ENCODE measurements at places on chromosomes 5 and 9.

DNA sequence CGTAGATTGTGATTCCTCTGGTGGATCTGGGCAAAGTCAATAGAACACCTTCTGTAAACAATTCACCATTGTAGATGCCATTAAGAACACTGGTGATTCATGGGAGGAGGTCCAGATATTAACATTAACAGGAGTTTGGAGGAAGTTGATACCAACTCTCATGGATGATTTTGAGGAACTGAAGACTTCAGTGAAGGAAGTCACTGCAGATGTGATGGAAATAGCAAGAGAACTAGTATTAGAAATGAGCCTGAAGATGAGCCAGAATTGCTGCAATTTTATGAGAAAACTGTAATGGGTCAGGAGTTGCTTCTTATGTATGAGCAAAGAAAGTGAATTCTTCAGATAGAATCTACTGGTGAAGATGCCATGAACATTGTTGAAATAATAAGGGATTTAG lies 26.9 kb downstream of the TCERG1 start:
- DNase-seq: no peak

GRCh38 chr9:131410044-131410491 lies 16.2 kb downstream of the PRRC2B start:
- no peak for DNase-seq

- DNase-seq: no peak
These were observed 30.6 kb downstream of the PLPP7 start for GRCh38 chr9:131320031-131320685.

- DNase-seq: peak; percentile 80
These were observed at the start of gene MAP3K1 for GRCh38 chr5:56814963-56815657. Gene MAP3K1, plus strand, starts transcription at chr5:56815549. Its CDS starts 25 bp downstream, at chr5:56815574.

DNA sequence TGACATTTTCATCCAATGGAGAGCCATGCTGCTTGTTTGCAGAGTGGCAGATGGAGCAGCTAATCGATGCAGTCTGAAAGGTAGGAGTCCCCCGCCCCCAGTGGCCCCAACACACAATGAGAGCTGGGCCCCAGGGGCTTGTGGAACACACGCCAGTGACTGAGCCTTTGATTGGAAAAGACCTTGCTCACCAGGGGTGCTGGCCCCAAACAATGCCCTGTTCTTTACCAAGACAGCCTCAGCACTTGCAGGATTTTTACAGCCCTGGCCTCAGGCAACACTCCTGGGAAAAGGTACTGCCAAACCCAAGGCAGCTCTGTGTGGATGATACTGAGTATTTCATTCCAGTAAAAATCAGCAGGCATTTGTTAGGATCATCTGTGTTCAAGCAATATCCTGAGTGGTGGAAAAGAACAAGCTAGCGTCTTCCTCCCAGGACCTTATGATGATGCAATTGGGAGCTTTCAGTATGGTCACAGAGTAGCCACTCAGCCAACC lies 276.8 kb upstream of the CLINT1 start:
- peak; percentile 82 for DNase-seq

GRCh38 chr5:174312641-174313040 lies 267.1 kb downstream of the NSG2 start:
- DNase-seq: no peak

DNA sequence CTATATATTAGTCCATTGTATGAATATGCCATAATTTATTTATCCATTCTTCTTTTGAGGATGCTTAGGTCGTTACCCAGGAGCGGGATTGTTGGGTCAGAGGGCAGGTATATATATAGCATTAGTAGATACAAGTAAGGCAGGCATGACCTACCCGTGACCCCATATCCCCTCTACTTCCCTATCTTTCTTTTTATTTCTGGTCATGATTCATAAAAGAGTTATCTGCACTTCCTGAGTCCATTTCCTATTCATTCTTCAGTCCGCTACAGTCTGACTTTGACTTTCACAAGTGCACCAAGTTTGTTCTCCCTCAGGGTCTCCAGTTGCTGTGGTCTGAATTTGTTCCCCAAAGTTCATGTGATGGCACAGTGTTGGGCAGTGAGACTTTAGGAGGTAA lies 6.9 kb downstream of the RHOBTB3 start:
- no peak for DNase-seq
